ENCODE measurements at places on chromosomes 6 and 20. TPM values are rescaled to one million over a fixed set of nuclear protein-coding genes. Genes with fewer than 3 reads are reported as not detected.

DNA sequence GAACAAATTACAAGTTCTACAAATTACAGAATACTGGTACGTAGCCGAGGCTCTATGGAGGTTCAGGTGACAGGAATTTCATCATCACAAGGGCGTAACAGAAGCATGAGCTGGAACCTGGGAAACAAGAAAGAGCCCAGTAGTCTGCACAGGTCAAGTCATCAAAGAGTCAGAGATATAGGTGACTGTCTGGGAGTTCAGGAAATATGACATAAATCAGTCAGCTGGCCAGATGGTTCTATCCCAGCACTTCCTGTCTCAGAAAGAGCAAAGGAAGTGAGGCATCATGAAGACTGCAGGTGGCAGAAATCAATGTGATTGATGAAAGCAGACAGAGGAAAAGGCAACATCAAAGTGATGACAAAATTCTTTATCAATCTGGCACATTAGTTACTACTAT, 23.3 kb downstream of the MYCT1 start:
- H3K36me3 ChIP-seq, result no peaks in the 10 kb centered on the region
- no peaks in the 10 kb centered on the region for H3K4me1 ChIP-seq
- no peaks in the 10 kb centered on the region for H3K27me3 ChIP-seq
- no peak for DNase-seq
- H3K27ac ChIP-seq, result no peak overlapping the region

- no peak overlapping the region for H3K4me3 ChIP-seq
- H3K27me3 ChIP-seq, result no peaks in the 10 kb centered on the region
- DNase-seq, result no peak
- peaks cover 21% of the 10 kb centered on the region for H3K4me1 ChIP-seq
- no peaks in the 10 kb centered on the region for H3K36me3 ChIP-seq
- H3K27ac ChIP-seq, result no peak overlapping the region
Observed at GRCh38 chr6:4313044-4313686, 177.8 kb upstream of the ECI2 start.

GRCh38 chr20:4688305-4688704, 33.4 kb upstream of the PRND start:
- no peak for DNase-seq
- H3K27me3 ChIP-seq, result no peaks in the 10 kb centered on the region
- H3K4me1 ChIP-seq, result peaks cover 16% of the 10 kb centered on the region

- DNase-seq, result no peak
- H3K27me3 ChIP-seq, result no peaks in the 10 kb centered on the region
- H3K36me3 ChIP-seq, result no peaks in the 10 kb centered on the region
Observed at GRCh38 chr6:69180361-69181067, 545.4 kb downstream of the ADGRB3 start.

GRCh38 chr20:4568361-4568959, 153.2 kb upstream of the PRND start:
- no peaks in the 10 kb centered on the region for H3K36me3 ChIP-seq
- no peak for DNase-seq
- H3K4me1 ChIP-seq, result no peaks in the 10 kb centered on the region
- H3K27me3 ChIP-seq, result peaks cover 6% of the 10 kb centered on the region
- H3K27ac ChIP-seq, result no peak overlapping the region

GRCh38 chr6:47187893-47188587, 121.7 kb downstream of the TNFRSF21 start:
- H3K27ac ChIP-seq, result no peak overlapping the region
- H3K36me3 ChIP-seq, result no peaks in the 10 kb centered on the region
- no peak for DNase-seq
- H3K27me3 ChIP-seq, result no peaks in the 10 kb centered on the region

DNA sequence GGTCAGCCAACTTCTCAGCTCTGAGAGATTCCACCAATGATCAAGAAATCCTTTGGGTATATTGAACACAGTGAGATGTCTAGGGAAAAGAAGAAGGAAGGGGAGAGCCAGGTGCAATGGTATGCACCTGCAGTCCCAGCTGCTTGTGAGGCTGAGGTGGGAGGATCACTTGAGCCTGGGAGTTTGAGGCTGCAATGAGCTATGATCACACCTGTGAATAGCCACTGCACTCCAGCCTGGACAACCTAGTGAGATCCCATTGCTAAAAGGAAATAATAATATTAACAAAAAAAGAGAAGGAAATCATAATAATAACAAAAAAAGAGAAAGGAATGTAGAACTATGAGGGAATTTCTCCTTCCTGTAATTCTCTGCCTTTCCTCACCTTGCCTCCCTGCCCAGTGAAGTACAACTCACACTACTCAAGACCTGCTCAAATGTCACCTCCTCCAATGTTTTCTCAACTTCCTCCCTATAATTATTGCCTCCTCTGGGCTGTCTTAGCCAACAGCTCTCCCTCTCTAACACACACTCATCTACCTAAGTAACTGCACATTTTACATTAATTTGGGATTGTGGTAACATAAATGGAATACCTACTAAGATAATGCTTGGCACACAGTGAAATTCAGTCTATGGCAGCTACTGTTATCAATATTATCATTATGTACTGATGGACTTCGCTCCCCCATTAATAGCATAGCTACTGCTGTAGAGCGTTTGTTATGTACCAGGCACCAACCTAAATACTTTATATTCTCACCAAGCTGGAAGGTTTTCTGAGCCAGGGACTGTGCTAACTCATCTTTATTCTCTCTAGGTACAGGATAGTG, 103.6 kb downstream of the KIF13A start:
- no peaks in the 10 kb centered on the region for H3K27me3 ChIP-seq
- H3K4me3 ChIP-seq, result no peak overlapping the region
- no peaks in the 10 kb centered on the region for H3K36me3 ChIP-seq
- DNase-seq, result no peak
- H3K27ac ChIP-seq, result no peak overlapping the region

DNA sequence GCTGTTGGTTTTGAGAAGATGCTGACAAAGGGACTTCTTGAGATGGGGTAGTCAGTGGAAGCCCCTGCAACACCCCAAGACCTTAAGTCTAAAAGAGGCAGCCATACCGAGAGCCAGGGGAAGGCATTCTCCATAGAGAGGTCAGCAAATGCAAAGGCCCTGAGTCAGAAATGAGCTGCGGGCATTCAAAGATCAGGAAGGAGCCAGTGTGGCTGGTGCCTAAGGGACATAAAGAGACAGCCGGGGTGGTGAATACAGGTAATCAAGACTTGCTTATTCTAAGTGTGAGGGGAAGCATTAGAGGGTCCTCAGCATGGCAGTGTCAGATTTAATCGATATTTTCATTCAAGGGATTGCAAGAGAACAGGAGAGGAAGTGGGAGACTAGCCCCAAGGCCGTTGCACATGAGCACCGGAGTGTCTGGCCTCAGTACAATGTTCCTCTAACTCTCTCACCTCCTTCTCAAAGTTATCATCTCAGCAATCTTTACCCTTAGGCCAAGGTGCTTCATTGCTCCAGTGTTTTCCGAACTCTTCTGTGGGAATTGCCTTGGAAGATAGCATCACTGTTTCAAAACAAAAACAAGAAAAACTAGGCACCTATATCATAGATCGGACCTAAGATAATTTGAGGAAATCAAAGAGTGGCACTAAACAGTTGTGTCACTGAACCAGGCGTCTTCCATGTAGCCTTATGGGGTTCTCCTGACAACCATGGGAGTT, 173.2 kb downstream of the DOK5 start:
- H3K27ac ChIP-seq, result no peak overlapping the region
- H3K4me1 ChIP-seq, result peaks cover 4% of the 10 kb centered on the region
- no peak for DNase-seq
- no peaks in the 10 kb centered on the region for H3K36me3 ChIP-seq
- no peaks in the 10 kb centered on the region for H3K27me3 ChIP-seq
- H3K4me3 ChIP-seq, result no peak overlapping the region

GRCh38 chr20:8662433-8662954, 406.4 kb upstream of the PLCB4 start:
- H3K27me3 ChIP-seq, result no peaks in the 10 kb centered on the region
- H3K4me1 ChIP-seq, result no peaks in the 10 kb centered on the region
- H3K4me3 ChIP-seq, result no peak overlapping the region
- H3K27ac ChIP-seq, result no peak overlapping the region

DNA sequence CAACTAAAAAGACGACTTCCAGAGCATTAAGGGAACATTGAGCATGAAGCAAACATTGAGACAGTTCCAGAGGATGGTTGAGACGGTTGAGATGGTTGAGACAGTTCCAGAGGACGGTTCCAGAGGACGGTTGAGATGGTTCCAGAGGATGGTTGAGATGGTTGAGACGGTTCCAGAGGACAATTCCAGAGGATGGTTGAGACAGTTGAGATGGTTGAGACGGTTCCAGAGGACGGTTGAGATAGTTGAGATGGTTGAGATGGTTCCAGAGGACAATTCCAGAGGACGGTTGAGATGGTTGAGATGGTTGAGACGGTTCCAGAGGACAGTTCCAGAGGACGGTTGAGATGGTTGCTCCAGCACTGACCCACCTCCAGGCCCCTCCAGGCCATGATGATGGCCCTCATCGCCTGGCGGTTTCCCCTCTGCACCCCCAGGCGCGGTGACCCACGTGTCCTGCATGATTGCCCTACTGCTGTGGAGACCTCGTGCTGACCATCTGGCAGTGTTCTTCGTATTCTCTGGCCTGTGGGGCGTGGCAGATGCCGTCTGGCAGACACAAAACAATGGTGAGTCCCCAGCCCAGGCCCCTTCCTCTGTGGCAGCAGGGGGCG, 16.3 kb downstream of the UNC93A start:
- DNase-seq, result no peak
- H3K4me3 ChIP-seq, result no peak overlapping the region
- H3K4me1 ChIP-seq, result no peaks in the 10 kb centered on the region
- no peaks in the 10 kb centered on the region for H3K36me3 ChIP-seq

DNA sequence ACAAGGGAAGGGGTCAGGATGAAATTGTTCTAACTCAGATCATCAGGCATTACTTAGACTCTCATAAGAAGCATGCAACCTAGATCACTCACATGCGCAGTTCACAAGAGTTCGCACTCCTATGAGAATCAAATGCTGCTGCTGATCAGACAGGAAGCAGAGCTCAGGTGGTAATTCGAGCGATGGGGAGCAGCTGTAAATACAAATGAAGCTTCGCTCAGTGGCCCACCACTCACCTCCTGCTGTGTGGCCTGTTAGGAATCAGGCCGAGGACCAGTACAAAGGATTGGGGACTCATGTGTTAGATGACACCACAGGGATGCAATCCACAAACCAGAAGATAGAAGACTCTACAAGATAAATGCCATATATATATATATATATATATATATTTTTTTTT, 31.5 kb upstream of the TOP1 start:
- H3K27me3 ChIP-seq, result no peaks in the 10 kb centered on the region
- H3K36me3 ChIP-seq, result no peaks in the 10 kb centered on the region
- H3K4me3 ChIP-seq, result no peak overlapping the region
- no peak overlapping the region for H3K27ac ChIP-seq
- DNase-seq, result no peak

DNA sequence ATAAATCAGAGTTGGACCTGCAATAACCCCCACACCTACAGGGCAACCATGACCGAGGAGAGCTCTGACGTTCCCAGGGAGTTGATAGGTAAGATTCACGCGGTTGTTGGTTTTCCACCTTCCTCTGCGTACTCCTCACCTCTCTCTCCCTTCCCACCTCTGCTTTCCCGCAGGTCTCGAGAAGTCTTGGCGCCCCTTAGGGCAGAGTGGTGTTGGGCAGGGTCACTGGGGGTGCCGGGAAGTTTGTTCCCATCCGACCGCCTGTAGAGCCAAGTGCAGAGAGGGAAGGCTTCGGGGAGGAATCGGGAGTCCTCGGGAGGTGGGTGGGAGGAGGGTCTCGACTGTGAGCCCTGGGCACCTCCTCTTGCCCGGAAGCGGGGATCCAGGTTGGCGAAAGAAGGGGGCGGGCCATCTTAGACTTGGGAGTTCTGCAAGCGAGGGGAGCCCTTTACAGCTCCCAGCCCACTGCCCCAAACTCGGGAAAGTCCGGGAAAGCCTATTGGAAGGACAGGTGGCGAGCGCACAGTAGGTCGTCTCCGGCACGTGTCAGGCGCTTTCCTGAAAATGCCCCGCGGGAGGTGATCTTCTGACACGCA, 672 bp downstream of the CARMIL1 start:
- H3K4me3 ChIP-seq, result peak overlapping the region; percentile 80
- H3K4me1 ChIP-seq, result peaks cover 19% of the 10 kb centered on the region
- H3K36me3 ChIP-seq, result no peaks in the 10 kb centered on the region
- H3K27ac ChIP-seq, result peak overlapping the region; percentile 78

DNA sequence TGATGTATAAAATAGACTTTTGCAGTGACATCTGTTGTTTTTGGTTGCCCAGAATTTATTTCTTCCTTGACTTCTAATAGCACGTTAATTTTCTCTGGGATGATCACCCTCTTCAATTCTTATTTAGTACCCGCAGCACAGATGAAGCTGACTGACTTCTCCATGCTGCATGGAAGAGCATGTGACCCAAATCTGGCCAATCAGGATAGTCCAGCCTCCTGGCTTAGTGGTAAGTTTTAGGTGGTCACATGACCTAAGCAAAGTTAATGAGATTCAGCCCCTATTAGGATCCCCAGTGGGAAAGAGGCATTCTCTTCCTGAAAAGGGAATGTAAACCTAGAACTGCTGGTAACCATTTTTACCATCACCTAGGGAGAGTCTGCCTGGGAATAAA, 13.8 kb upstream of the SIRT5 start:
- no peaks in the 10 kb centered on the region for H3K27me3 ChIP-seq
- H3K4me1 ChIP-seq, result peaks cover 33% of the 10 kb centered on the region
- peak overlapping the region; percentile 61 for H3K27ac ChIP-seq
- no peak overlapping the region for H3K4me3 ChIP-seq
- no peaks in the 10 kb centered on the region for H3K36me3 ChIP-seq

GRCh38 chr20:22819784-22820183, 215.3 kb upstream of the SSTR4 start:
- no peak overlapping the region for H3K27ac ChIP-seq
- no peaks in the 10 kb centered on the region for H3K36me3 ChIP-seq
- DNase-seq, result no peak
- no peak overlapping the region for H3K4me3 ChIP-seq
- no peaks in the 10 kb centered on the region for H3K27me3 ChIP-seq

Gene GTF3C6
- total RNA-seq, result 46.1 TPM

Gene MYCT1
- 18.0 TPM for total RNA-seq

Gene FAM83D
- 0.71 TPM for total RNA-seq

Gene MAP1LC3A
- 51.6 TPM for total RNA-seq

Gene OR2H1
- not detected for total RNA-seq

Gene TCP11
- not detected for total RNA-seq

Gene MUC22
- total RNA-seq, result not detected

Gene TRIM40
- total RNA-seq, result not detected

Gene RIMS4
- 3.5 TPM for total RNA-seq

Data from lower lobe of right lung (tissue), 2 donors.